ENCODE measurements at places on chromosomes 3 and 15.
A peak's percentile ranks its signal among the peaks of the same experiment; 100 is the strongest.

DNA sequence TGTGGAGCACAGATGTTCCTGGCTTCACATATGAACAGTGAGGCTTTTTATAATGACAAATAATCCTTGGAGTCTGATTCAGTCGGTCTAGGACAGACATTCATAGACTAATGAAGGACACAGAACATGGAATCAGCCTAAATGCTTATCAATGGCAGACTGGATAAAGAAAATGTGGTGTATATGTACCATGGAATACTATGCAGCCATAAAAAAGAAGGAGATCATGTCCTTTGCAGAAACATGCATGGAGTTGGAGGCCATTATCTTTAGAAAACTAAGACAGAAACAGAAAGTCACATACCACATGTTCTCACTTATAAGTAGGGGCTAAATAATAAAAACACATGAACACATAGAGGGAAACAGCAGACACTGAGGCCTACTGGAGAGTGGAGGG lies 19.9 kb upstream of the LPP start:
- no peak for DNase-seq

GRCh38 chr3:105139881-105140560 lies 226.7 kb upstream of the ALCAM start:
- peak; percentile 18 for DNase-seq

DNA sequence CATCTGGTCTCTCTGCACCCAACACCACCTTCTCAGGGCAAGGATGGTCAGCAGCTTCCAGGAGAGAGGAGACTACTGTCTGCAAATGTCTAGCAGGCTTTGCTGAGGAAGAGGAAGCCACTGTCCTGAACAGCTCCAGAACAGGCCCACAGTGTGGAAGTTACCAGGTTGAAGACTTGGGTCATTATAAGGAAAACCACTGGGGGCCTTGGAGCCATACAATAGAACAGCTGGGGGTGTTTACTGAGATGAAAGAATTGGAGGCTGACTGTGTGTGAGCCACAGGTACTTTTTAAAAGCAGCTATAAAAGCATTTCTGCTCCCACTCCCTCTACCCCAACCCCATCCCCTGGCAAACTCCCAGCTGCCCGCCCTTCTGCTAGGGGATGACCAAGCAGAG lies 24.2 kb downstream of the SRGAP3 start:
- no peak for DNase-seq

DNA sequence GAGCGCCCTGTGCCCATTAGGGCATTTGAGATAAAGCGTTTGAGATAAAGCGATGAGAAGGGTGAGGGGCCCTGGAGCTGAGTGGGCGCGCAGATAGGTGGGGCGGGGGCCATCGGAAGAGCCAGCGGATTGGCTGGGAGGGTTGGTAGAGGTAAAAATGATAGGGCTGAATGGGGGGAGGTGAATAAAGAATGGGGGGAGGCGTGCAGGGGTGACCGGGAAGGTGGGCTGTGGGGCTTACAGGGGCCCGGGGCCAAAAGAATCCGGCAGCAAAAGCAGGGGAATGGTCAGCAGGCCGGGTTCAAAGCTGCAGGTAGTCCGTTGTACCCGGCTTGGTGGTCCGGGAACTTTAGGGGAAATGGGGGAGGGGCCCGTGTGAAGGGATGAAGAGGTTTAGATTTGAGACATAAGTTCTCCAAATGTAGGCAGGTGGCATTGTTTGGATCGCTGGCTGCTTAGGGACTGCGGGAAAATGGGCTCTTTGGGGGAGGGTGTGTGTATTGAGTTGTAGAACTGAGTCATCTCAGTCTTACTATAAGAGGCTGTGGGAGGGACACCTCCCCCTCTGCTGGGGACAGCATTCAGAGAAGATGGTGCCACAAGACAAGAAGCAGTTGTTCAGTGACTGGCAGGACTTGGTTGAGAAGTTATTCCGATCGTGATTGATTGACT lies 610 bp downstream of the ARID3B start:
- DNase-seq: peak; percentile 51

DNA sequence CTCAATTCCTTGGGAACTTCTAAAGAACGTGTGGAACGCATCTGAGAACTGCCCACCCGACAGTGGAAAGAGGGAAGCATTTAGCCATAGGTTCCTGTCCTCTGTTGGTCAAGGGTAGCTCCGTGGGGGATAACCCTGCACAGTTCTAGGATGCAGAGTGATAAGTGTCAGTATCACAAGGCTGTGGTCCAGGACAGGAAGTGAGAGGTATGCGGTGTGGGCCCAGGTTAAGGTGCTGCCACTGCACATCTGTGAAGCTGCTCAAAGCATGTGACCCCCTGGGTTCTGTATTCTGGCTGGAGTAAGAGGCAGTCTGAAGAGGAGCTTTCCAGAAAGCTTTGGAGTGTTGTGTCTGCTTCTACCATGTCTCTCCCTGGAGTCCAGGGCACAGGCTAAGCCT lies 51.7 kb upstream of the HES1 start:
- DNase-seq: no peak

DNA sequence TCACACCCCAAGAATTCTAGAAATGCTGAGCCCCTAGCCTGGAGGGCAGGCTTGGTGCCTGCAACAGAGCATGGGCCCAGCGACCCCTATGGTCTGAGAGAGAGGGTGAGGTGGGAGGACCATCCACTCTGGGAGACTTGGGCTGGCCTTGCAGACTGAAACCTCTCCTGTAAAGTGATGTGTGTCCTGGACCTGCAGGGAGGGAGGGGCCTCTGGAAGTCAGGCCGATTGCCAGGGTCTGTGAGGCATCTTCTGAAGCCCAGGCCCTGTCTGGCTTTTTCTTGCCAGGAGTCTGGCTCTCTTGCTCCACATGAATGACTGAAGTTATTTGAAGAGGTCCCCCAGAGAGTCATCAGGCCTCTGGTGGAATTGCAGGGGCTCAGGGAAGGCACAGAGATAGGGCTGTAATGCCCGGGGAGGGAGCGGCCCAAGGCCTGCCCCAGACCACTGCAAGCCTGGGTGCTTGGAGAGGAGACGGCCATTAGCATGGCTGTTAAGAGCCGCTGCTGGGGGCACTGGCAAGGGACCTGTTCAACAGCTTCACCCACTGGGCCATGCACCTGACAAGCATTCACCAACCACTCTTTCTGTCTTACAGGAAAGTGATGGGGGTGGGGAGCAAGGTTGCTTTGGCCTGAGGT lies 56.0 kb upstream of the CHRNA7 start:
- no peak for DNase-seq

DNA sequence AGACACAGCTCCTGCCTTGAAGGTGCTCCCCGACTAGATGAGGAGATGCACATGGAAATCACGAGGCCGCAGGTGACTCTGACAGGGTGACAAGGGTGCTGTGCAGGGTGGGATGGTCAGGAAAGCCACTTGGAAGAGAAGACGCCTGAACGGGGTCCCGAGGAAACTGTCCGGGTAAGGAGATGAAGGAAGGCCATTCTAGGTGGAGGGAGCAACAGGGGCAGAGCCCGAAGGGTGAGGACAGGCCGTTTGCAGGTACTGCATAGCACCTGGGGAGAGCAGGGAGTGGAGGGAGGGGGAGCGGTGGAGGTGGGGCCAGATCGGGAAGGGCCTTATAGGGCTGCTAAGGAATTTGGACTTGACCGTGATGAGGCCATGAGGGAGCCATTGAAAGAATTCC lies 105.6 kb upstream of the DLG1 start:
- no peak for DNase-seq

GRCh38 chr3:109325109-109325508 lies 8.8 kb upstream of the DPPA2 start:
- DNase-seq: no peak

DNA sequence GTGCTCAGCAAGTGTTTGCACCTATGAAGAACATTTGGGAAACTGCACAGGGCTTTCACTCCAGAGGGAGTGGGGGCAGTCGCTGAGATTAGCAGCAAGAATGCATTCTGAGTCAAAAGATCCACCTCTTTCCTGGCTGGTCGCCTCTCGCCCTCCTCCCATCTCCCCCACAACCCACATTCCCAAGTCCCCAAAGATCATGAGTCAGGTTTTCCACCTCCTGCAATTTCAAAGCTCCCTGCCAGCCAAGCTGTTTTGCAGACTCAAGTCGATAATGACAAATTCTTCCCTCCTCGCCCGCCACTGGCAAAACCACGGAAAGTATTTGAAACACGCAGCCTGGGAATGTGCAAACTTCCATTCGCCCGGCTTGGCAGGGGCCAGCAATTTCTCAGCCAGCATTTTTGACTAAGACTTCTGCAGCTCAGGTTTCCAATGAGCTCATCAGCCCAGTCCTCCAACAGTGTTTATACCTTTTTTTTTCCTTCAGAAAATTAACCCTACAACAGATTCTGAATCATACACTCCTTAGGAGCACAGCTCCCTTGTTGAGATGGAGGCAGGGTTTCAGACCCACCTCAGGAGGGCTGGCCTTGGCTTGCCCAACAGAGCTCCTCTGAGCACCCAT lies 181.4 kb downstream of the SMAD6 start:
- peak; percentile 100 for DNase-seq

- peak; percentile 26 for DNase-seq
Measured at GRCh38 chr3:89025185-89025584, 82.2 kb upstream of the EPHA3 start.

- peak; percentile 27 for DNase-seq
Measured at GRCh38 chr3:149003653-149004305, 12.4 kb downstream of the GYG1 start.

- DNase-seq: no peak
Measured at GRCh38 chr3:61594964-61595285, 33.6 kb downstream of the PTPRG start.

DNA sequence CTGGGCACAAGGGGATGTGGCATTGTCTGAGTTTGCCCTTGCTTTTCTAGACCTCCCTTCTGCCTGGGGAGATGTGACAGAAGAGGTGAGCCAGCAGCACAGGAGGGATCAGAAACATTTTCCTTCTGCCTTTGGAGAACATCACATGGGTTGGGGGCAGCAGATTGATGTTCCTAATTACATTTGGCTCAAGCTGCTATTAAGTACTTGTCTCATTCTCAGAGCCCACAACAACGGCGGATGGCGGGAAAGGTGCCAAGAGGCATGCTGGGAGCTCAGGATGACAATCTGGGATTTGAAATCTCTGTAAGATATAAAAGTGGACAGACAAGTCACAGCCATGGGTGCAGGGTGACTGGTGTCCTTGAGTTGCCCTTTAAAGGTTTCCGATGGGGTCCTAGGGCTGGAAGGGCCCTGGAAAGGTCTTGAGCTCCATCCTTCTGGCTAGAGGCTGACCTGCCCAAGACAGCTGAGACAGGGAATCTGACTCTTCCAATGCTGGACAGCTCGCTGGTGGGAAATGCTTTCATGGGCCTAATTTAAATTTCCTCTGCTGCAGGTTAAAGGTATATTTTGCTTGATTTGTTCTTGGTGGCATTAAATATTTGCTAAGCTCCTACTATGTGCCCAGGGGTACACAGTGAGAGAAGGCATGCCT lies 2.4 kb upstream of the CORO2B start:
- no peak for DNase-seq

DNA sequence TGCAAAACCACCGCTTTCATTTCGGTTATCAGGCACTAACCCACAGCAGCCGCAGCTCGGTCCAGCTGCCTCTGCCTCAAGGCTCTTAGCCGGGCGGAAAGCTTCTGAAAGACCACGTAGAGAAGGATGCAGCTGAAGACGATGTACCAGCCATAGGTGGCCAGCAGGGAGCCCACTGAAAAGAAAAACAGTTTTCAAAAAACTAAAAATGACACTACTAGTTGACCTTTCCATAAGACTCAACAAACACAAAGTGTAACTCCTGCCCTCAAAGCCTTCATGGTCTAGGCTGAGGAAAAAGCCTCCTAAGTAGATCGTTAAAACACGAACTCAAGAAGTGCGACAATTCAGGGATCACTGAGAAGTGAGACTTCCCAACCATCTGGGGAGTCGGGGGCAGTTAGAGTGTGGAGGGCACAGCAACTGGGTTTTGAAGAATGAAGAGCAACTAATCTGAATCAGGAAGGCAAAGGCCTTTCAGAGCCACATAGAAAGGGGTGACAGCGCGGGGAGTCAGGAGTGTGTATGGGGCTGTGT lies 716 bp downstream of the SELENOS start:
- DNase-seq: peak; percentile 63

DNA sequence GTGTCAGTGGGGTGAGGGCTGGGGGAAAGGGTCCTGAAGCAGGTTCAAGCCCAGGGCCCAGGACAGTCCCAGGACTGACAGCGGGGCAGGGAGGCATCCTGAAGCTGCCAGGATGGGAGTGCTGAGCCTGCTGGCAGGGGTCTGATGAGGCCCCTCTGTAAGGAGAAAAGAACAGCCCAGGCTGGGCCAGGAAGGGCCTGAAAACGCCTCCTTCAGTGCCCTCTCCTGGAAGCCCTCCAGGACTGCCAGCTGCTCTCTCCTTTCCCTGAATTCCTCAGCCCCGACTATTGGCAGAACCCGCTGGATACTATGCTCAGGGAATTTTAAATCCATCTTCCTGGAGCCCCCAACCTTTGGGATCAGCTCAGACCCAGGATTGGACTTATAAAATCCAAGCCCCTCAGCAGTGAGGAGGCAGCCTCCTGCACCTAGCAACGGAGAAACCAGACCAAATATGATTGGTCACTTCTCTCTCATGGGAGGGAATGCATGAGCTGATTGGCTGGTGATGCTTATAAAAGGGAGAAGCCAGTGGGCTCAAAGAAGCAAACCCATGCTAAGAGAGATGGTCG lies 203.5 kb upstream of the LINGO1 start:
- peak; percentile 54 for DNase-seq

GRCh38 chr15:91881569-91882297 lies 28.2 kb downstream of the SLCO3A1 start:
- DNase-seq: no peak

- peak; percentile 59 for DNase-seq
Measured at GRCh38 chr3:195270079-195270816, 711 bp downstream of the XXYLT1 start.

- no peak for DNase-seq
Measured at GRCh38 chr15:38670128-38671005, 105.8 kb upstream of the RASGRP1 start.

DNA sequence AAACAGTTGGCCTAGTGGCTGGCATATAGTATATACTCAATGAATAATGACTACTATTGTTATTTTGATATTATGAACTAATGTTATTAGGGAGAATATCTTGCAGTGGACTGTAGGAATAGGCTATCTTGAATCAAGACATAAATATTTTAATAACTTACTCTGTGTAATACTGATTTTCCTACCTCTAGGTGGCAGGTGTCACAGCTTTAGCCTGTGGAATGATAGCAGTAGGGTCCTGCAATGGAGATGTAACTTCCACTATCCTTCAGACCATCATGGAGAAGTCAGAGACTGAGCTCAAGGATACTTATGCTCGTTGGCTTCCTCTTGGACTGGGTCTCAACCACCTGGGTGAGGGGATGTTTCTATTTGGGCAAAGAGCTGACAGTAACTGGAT lies 6.5 kb downstream of the PSMD2 start:
- DNase-seq: no peak

DNA sequence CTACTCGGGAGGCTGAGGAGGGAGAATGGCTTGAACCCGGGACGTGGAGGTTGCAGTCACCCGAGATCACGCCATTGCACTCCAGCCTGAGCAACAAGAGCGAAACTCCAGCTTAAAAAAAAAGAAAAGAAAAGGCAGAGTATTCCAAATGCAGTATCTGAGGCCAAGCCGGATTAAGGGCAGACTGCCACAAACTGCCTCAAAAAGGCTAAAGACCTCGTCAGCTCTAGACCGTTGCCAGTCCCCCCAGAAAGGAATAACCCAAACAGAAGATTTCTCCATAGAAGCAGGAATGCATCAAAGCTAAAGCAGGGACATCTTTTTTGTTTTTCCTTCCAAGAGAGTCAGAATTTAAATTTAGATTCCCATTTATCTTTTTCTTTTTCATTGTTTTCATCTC lies 72.9 kb downstream of the TM4SF4 start:
- peak; percentile 55 for DNase-seq

- no peak for DNase-seq
Measured at GRCh38 chr15:44596511-44597010, 59.6 kb downstream of the EIF3J start.

Data from iris pigment epithelial cell (primary cell).